ENCODE measurements at places on chromosomes 5 and 9. TPM values are rescaled to one million over a fixed set of nuclear protein-coding genes. Genes with fewer than 3 reads are reported as not detected.

Gene ENHO
- not detected for total RNA-seq

Gene GAPT
- not detected for total RNA-seq

Gene OGN
- total RNA-seq = not detected

Gene SLC22A5
- 167 TPM for total RNA-seq

Gene KCNV2
- total RNA-seq = not detected

Gene CDO1
- 0.44 TPM for total RNA-seq

Gene UGT3A2
- total RNA-seq = not detected

Gene ANKRD18A
- 46.0 TPM for total RNA-seq

Gene DNM1
- total RNA-seq = 2.0 TPM

Gene TUSC1
- 10.3 TPM for total RNA-seq

Gene ANKRD34B
- not detected for total RNA-seq

Gene GPX3
- total RNA-seq = not detected

Gene OLFML2A
- 0.25 TPM for total RNA-seq

Gene PCDHGA11
- total RNA-seq = 0.30 TPM

Gene FAM120A
- total RNA-seq = 162 TPM

Gene UQCRQ
- 974 TPM for total RNA-seq

Gene PRRX2
- total RNA-seq = not detected

Gene SLC36A3
- total RNA-seq = not detected

Gene PCDHAC1
- 26.3 TPM for total RNA-seq

Gene IL4
- total RNA-seq = not detected

Gene KCTD16
- total RNA-seq = 0.20 TPM

Gene NR6A1
- 2.0 TPM for total RNA-seq

Gene SH3GL2
- total RNA-seq = not detected

Gene ANKRD18B
- 12.5 TPM for total RNA-seq

Gene MAMDC2
- not detected for total RNA-seq

Gene TEX48
- total RNA-seq = not detected

Gene LMNB1
- total RNA-seq = 31.6 TPM

Gene ZNF782
- 5.2 TPM for total RNA-seq

Gene TICAM2
- total RNA-seq = 3.7 TPM

Gene RAB3C
- total RNA-seq = not detected

Gene LHFPL2
- total RNA-seq = 93.3 TPM

Gene SOHLH1
- total RNA-seq = not detected

Gene ASPN
- 0.12 TPM for total RNA-seq

Gene FOXD1
- 46.4 TPM for total RNA-seq

Gene FBP1
- total RNA-seq = not detected

Gene ANKRD31
- total RNA-seq = 0.56 TPM

Gene GSN
- 21.9 TPM for total RNA-seq

Gene ADAMTS16
- total RNA-seq = not detected
